ENCODE measurements at places on chromosomes 1 and 21. TPM values are rescaled to one million over a fixed set of nuclear protein-coding genes. Genes with fewer than 3 reads are reported as not detected.

DNA sequence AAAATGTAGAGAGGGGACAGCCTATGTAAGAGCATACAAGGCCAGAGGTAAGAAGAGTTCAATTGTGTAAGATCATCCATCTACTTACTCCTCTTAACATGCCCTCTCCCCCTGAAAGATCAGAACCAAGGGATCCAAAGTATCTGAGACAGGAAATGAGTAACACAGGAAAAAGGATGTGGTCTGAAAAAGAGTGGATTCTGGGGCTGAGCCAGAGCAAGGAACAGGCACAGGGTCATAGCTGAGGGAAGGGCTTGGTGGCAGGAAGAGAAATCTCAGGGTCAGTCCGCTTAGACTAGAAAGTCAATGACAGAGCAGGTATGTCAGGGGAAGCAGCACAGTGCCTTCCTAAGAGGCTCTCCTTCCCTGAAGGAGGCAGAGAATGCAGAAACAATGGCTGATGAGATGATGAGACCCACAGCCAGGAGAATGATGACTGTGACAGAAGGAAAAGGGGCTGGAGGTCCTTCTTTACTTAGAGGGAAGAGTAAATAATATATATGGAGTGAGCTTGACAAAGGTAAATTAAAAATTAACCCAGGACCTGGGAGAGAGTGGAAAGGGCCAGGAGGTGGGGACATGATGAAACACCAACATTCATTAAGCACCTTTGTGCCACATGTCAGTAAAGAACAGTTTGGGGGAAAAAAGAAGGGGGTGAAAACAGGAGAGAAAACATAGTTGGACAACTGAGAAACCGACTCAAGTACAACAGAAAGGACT lies 26.2 kb upstream of the A3GALT2 start:
- no peak for DNase-seq

DNA sequence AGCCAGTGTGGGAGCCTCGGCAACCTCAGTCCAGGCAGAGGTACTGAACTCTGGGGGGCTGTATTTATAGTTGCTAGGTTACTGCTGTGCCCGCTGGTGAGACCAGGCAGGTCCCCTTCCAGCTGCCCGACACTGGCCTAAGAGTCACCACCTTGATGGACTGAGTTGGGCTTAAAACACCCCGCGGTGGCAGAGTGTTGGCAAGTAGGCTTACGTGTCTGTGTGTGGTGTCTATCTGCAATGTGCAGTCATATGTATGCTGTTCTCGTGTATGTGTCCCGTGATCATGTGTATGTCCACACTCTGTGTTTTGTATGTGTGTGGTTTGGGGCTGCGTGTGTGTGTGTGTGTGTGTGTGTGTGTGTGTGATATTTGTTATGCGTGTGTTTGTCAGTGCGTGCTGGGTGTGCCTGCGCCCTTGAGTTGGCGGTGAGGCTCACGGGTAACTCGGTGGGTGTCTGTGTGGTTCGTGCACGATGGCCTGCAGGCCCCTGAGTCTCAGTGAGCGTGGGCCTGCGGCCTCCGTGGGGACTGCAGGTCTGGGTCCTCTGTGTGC lies 65.5 kb downstream of the MEF2D start:
- no peak for DNase-seq

Gene GSTM3
- 116 TPM for total RNA-seq

Gene CRP
- total RNA-seq = not detected

Gene TMPRSS15
- not detected for total RNA-seq
